H54 (cell line): ENCODE measurements at places on chromosomes 6 and 20.

GRCh38 chr20:54047048-54047447 is 23.3 kb downstream of the BCAS1 start:
- no peak for DNase-seq

DNA sequence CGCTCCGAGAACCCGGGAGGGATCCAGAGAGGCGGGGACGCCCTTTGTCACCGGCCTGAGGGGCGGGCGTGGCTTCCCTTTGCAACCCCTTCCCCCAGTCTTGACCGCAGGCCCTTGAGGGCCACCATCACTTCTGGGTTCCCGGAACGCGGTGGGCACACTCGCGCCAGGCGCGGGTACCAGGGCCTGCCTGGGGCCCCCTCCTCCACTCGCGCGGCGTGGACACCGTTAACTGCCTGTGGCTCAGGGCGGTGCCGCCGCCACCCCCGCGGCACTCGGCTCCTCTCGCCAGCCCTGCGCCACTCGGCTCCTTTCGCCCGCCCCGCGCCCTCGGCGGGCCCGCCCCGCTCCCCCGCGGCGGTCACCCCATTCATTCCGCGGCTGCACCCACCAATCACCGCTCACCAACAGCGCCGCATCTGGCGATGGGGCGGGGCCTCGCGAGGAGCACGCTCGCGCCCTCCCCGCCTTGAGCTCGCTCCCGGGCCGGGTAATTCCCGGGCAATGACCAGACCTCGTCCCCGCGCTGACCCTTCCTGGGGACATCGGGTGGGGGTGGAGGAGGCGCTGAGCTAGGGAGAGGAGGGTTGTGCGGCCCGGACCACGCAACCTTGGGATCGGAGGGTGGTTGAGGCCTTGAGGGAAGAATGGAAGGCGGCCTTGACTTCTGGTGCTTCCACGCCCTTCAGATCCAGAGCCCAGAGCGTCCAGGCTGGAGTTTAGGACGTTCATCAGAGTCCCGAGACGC is 10.5 kb upstream of the ELOVL5 start:
- peak; percentile 95 for DNase-seq

- DNase-seq: no peak
Observed at GRCh38 chr6:130115036-130115435, 96.7 kb downstream of the L3MBTL3 start.

DNA sequence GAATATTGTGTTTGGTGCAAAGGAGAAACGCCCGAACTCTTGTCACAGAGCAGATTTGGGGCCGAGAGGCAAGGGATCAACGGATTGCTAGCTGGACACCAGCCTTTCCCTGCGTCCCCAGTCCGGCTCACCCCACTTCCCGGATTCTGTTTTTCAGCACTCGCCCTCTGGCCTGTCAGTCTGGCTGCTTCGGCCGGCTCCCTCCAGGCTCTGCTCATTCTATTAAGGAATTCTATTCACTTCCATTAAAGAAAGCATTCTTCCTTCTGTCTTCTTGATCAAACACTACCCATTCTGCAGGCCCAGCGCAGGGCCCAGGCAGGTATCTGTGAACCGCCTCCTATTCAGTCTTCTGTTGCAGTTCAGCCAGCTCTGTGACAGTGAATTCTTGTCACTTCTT is 91.7 kb downstream of the RNF182 start:
- DNase-seq: no peak

GRCh38 chr6:169912266-169913095 is 161.1 kb downstream of the ERMARD start:
- DNase-seq: no peak

GRCh38 chr6:165543781-165544180 is 119.3 kb downstream of the PDE10A start:
- DNase-seq: no peak

DNA sequence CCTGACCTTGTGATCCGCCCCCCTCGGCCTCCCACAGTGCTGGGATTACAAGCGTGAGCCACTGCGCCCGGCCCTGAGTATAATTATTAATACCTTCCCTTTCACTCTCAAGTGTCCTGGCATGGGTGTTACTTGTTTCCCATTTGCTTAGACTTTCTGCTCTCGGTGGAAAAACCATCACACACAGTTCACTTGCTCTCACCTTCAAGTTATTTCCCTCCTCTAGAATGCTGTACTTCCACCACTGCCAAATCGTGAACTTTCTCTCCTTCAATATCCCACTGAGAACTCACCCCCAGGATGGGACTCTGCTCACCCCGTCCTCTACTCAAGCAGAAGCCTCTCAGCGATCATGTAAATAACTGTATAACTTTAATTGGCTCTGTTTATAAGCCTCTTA is 4.6 kb upstream of the HIVEP1 start:
- no peak for DNase-seq

DNA sequence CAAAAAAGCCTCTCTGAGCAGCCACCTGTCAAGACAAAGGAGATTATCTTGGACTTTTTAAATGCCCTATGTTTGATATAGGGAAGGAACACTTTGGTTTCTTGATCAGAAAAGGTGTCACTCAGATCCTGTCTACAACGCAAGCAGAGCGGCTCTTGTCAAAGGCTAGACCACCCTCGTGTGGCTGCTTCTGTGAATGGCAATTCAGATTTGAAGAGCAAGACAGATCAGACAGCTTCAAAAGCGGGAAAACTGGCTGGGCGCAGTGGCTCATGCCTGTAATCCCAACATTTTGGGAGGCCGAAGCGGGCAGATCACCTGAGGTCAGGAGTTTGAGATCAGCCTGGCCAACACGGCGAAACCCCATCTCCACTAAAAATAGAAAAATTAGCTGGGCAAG is 10.1 kb upstream of the NXT1 start:
- DNase-seq: peak; percentile 39

DNA sequence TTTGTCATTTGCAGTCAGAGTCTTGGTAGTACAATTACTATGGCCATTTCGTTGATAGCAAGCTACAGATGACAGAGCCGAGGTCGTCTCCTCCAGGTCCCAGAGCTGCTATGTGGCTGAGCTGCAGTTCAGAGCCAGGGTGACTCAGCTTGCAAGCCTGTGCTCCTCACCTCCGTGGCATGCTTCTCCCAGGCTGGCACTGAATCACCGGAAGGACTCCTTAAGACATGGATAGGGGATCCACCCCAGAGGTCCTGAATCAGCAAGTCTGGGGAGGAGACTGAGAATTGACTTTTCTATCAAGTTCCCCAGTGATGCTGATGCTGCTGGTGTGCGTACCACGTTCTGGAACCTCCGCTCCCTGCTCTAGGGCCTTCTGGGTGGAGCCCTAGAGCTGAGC is 291.2 kb downstream of the CDH26 start:
- peak; percentile 87 for DNase-seq

- DNase-seq: no peak
Observed at GRCh38 chr6:38591439-38591838, 48.3 kb downstream of the BTBD9 start.

- no peak for DNase-seq
Observed at GRCh38 chr20:57392512-57393271, 1.5 kb downstream of the RBM38 start.

DNA sequence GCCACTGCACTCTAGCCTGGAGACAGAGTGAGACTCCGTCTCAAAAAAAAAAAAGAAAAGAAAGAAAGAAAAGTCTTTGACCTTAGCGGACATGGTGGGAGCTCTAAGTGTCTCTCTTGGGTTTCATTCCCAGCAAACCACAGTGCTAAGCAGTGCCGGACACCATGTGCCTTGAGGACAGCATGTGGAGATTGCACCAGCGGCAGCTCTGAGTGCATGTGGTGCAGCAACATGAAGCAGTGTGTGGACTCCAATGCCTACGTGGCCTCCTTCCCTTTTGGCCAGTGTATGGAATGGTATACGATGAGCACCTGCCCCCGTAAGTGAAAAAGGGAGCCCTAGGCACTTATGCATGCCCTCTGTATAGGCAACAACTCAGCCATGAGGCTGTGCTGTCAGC is 79.4 kb downstream of the GFRA4 start:
- no peak for DNase-seq

DNA sequence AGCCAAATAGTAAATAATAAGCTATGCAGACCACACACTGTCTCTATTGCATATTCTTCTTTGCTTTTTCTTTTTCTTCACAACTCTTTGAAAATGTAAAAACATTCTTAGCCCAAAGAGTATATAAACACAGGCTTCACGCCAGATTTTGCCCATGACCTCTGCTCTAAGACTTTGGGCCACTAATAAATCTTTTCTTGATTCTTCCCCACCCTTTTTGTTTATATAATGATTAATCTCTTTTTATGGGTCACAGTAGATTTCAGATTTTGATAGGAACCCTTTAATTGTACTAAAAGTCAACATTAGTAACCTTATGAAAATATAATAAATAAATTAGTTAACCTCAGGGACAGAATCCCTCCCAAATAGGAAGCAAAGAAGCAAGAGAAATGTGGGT is 15.8 kb upstream of the ENPP5 start:
- DNase-seq: no peak

- DNase-seq: no peak
Observed at GRCh38 chr6:131917763-131918649, 33.2 kb downstream of the CCN2 start.

- DNase-seq: no peak
Observed at GRCh38 chr6:25503686-25504085, 148.3 kb upstream of the SCGN start.

GRCh38 chr6:102114402-102114801 is 720.9 kb downstream of the GRIK2 start:
- no peak for DNase-seq

GRCh38 chr6:45518013-45518720 is 140.4 kb upstream of the SUPT3H start:
- no peak for DNase-seq

GRCh38 chr6:157715728-157716164 is 107.3 kb upstream of the SNX9 start:
- DNase-seq: no peak

GRCh38 chr6:157392927-157393668 is 12.1 kb downstream of the ZDHHC14 start:
- no peak for DNase-seq

DNA sequence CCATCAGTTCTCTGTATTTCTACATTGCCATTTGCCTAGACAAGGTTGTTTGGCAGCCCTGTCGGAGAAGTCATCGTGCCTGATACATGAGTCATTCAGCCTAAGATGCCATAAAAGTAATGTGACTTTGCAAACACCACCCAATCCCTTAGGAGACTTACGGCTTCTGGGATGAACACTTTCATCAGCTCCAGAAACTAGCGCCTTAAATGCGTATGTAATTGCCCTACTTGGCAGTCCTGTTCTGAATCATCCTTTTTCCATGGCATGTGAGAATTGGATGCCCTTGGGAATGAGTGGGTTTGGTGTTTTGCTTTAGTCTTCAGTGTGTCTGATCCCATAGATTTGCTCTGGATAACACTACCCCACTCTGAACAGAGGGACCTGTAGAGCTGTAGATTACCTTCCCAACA is 158.5 kb downstream of the SASH1 start:
- peak; percentile 30 for DNase-seq

DNA sequence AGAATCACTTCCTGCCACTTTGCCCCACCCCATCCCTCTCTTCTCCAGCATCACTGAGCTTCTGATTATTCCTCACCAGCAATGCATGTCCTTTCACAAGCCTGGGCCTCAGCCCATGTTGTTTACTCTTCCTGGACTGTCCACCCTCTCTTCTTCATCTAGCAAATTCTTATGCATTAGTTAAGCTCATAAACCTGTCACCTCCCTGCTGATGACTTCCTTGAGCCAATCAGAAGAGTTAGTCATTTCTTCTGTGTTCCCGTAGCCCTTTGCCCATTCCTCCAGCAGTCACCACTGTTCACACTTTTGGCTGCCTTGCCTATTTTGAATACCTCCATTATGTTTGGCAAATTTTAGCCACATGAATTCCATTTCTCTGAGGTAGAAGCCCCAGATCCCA is 4.1 kb upstream of the CRYBG1 start:
- DNase-seq: no peak

DNA sequence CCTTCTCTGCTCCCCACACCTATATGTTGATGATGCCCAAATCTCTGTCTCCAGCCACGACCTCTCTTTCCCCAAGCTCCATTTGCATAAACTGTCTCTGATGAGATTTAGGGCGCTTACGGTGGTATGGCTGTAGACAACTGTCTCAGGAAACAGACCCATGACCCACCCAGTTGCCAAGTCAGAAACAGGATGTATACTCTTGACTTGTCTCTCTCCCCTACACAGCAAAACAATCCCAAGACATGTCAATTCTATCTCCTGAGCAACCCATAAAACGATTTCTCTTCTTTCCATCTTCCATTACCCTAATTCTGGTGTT is 13.9 kb downstream of the GNL1 start:
- DNase-seq: no peak

DNA sequence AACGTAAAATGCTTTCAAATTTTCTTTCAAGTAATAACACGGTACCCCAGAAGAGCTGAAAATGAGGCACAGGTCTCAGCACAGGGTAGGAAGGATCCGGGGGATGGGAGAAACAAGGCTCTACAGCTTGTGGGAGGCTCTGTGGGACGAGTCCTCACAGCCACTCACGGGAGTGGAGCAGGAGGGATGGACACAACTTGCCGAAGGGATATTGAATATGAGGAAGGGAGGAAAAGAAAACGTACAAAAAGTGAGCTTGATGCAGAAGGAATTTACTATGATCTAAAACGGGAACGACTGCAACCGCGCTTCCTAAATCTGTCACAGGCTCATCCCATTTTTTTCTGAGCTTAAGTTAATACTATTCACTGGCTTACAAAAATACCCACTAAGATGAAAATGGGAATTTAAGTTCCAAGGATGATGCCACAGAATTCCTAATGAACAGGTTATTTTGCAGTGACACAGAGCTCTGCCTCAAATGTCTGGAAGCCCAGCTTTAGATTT is 72.9 kb downstream of the FYN start:
- no peak for DNase-seq

- no peak for DNase-seq
Observed at GRCh38 chr6:143335865-143336264, 114.6 kb downstream of the ADAT2 start.

- no peak for DNase-seq
Observed at GRCh38 chr20:33647603-33648395, 14.3 kb upstream of the C20orf144 start.

DNA sequence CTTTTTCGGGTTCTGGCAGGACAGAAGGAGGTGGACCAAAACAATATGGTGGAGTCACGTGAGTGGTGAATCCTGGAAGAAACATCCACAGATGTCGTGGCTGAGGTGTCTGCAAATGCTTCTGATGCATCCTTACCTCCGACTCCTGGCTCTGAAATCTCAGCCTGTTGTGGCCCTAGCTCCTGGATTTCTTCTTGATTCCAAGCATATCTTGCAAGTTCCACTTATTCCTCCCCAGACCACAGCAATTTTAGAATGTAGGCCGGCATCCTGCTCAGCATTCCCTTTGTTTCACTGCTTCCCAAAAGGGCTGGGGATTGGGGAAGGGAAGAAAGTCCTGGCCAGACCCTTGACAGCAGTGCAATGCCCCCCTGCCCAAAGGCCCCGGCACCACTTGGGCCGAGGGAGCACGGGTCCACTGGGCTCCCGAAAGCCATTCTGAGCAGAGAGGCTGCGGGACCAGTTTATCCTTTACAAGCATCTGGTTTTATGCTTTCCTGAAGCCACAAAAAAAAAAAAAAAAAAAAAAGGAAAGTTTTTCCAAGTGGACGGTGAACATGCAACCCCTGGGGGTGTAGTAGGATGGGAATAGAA is 200.9 kb upstream of the RNF24 start:
- no peak for DNase-seq

GRCh38 chr6:111283707-111284106 is 196.4 kb downstream of the SLC16A10 start:
- no peak for DNase-seq

- no peak for DNase-seq
Observed at GRCh38 chr6:53894091-53894490, 99.3 kb downstream of the LRRC1 start.

GRCh38 chr20:44805335-44805978 is 4.9 kb downstream of the RIMS4 start:
- DNase-seq: no peak
